Left renal pelvis (tissue), 4 donors: ENCODE measurements at places on chromosomes 11 and 22. TPM values are rescaled to one million over a fixed set of nuclear protein-coding genes. Genes with fewer than 3 reads are reported as not detected.

DNA sequence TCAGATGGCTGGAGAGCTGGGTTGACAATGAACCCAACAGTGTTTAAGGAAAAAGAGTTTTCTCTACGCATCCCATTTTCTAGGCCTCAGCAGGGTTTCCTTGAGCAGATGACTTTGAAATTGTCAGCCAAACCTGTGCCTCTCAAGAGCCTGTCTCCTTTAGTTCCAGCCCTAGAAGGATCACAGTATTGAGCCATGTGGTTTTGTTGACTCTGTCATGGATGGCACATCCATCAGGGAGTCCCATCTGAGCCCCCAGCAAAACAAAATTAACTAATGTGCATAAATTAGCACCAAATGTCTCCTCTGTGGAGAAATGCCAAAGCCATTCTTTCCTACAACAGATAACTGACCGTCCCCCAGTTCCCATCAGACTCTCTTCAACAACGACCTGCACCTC is 103.8 kb upstream of the BLID start:
- no peak for DNase-seq

- DNase-seq, result no peak
Observed at GRCh38 chr11:47564933-47565339, 463 bp upstream of the PTPMT1 start.

DNA sequence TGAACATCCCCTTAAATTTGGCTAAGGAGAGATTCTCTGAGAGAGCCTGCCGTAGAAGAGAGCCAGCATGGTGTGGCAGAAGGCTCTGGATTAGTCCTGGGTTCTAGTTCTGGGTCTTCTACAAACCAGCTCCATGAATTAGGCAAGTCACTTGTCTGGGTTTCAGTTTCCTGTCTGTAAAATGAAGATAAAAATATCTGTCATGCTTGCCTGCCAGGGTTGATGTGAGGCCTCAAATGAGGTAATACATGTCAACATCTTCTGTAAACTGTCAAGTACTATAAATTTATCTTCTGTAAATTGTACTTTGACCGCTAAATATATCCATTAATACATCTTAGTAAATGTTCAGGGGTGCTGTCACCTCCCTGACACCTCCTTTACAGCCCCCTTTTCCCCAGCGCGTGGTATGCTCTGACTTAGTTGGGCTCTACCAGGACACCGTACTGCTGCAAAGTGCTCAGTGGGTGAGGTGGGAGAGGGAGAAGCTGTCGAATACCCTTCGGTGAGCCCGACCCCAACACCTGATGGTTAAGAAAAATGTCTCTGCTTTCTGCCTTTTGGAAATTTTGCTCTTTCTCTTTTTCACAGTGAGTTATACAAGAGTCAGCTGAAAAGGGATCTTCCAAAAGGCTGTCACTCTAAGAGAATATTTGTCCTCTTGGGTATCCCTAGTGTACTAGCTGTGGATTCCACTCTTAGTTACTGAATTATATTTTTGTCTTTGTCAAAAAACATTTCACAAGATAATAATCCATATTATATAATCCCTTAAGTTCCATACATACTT is 15.0 kb downstream of the RBX1 start:
- no peak for DNase-seq

- no peak for DNase-seq
Observed at GRCh38 chr11:132137981-132138313, 767.5 kb downstream of the NTM start.

GRCh38 chr11:79852176-79852575 is 411.3 kb upstream of the TENM4 start:
- no peak for DNase-seq

DNA sequence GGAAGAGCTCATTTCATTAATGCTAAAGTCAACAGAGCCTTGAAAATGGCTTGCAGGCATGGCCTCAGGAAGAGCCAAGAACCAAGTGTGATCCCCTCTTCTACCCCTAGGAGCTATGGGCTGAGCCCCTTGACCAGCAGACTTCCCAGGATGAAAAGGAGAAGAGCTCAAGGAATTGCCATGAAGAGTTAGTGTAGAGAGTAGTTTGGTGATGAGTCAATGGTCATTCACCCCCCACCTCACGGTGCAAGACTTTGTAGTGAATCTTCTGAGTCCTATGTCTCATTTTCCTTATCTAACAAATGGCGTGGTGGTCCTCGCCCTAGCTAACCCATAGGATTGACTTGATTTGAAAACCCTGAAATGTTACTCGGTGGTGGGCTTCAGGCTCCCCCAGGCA is 422.4 kb upstream of the CADM1 start:
- DNase-seq, result no peak

GRCh38 chr11:2302896-2303626 is 1.2 kb downstream of the TSPAN32 start:
- no peak for DNase-seq

- DNase-seq, result no peak
Observed at GRCh38 chr22:49589811-49590210, 237.9 kb downstream of the BRD1 start.

Gene APOL5
- polyA plus RNA-seq, result not detected

Gene SLC22A6
- 28.1 TPM for polyA plus RNA-seq

Gene CYB5R2
- polyA plus RNA-seq, result 27.6 TPM

Gene YPEL1
- polyA plus RNA-seq, result 18.5 TPM
